HT-29 (cell line): ENCODE measurements at places on chromosomes 5 and 9. TPM values are rescaled to one million over a fixed set of nuclear protein-coding genes. Genes with fewer than 3 reads are reported as not detected.

The LIFR gene
- total RNA-seq, result not detected in 2 replicates

The DNAH5 gene
- 0.73 and 1.1 TPM in 2 replicates for total RNA-seq

DNA sequence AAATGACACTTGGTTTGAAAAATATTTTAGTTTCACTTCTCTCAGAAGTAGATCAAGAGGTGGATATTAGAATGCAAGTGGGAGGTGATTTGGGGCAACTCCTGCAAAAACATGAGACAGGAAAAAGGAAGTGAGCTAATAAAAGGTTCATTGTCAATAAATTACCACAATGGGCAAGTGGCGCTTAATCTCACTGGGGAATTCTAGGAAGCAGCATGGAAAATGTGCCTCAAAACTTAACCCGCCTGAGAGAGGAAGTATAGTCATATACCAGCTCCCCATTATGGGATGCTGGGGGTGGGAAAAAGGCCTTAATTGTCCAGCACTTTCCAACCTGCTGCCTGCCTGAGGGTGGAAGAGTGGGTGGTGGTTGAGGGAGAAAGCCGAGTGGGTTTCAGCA, 204.1 kb downstream of the ELAVL2 start:
- no peak for DNase-seq

DNA sequence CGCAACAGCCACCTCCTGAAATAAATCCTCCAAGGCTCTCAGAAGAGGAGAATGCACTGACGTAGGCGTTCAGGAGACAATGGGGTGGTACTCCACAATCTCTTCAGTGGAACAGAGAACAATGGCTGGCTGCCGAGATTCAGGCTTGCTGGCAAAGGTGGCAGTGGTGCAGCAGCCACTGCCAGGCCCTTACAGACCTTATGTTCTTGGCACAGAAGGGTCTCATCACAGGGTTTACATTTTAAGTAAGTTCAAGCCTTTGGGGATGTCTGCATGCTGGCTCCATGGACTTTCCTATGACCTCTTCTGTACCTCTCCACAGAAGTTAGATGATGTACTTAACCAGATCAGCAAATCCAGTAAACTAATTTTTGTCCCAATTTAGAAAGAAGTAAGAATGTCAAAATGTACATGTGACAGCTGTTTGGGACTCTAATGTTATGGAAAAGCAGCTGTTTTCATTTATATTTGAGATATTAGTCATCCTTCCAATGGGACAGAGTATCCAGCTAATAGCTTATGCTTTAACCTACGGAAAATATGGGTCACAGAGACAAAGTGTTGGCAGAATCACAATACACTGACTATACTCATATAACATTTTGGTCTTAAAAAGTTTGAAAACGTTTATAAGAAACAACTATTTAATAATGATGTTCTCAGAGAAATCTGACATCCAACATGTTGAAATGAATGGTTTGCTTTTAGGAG, 180.9 kb downstream of the MAPKAP1 start:
- no peak for DNase-seq

GRCh38 chr5:107301999-107302398, 368.7 kb downstream of the EFNA5 start:
- DNase-seq, result no peak

GRCh38 chr9:122684851-122685250, 9.9 kb downstream of the OR1L3 start:
- DNase-seq, result no peak

- no peak for DNase-seq
These were observed 69.7 kb upstream of the TAF11L2 start for GRCh38 chr5:17428176-17428800.

DNA sequence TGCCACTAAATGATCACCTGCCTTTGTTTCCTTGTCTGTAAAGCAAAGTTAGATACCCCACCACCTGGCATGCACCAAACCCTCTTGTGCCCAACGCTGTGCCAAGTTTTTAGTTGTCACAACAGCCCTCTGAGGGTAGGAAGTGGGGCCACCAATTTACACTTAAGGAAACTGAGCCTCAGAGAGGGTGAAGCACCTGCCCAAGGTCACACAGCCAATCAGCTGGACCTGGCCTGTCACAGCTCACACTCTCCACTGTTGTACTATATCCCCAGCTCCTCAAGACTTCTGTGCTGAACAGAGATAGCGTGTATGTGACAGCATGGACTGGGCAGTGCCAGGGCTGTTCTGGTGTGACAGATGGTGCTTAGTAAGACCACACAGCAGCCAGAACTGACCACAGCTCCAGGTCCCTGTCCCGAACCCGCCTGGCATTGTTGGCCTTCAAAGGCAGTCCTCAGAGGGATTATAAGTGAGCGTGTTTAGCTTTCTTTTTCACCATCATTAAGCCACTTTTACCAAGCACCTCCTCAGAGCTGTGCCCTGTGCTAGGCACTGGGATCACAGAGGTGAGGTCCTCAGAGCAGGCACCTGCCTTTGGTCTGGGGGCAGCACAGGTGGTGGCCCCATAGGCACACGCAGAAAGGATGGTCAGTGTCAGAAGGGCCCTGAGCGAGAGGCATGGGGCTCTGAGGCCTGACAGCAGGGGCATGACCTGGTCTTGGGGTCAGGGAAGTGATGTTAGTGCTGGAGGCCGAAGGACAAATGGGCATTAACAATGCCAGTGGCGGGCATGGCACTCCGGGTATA, 71.1 kb downstream of the COL27A1 start:
- no peak for DNase-seq

GRCh38 chr5:78507531-78507930, 141.0 kb downstream of the LHFPL2 start:
- DNase-seq, result no peak
